ENCODE measurements at places on chromosomes 1 and 21. TPM values are rescaled to one million over a fixed set of nuclear protein-coding genes. Genes with fewer than 3 reads are reported as not detected.

DNA sequence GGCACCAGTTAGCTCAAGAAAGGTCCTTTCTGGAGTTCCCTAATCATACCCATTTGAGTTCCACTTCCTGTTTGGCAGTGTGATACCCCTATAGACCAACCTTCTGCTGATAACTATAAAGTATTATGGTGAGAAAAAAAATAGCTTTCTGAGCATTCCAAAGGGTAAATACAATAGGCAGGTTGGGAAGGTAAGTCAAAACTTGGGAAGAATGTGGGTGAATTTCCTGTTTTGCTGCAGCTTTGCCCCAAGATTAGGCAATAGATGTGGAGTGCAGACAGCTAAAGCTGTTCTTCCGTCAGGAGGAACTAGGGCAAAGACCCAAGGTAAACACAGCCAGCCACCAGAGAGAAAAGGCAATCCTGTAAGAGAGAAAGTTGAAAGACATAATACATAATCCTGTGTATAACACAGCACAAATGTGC, 49.9 kb upstream of the GUCA2A start:
- DNase-seq, result peak; percentile 80

DNA sequence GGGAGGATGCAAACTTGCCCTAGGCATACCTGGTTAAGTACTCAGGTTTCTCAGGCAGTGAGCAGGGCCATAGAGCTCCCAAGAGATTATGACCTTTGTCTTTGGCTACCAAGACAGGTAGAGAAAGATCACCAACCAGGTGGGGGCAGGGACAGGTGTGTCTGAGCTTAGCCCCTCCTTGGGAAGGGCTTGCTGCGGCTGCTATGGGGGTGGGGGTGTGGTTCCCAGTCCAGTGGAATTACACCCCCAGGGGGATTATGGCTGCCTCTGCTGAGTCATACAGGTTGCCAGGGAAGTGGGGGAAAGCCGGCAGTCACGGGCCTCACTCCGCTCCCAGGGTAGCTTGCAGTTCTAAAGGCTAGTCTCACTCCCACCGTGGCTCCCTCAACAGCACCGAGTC, 65.2 kb upstream of the FAM163A start:
- no peak for DNase-seq

GRCh38 chr1:43039228-43040055, 80.8 kb upstream of the SLC2A1 start:
- DNase-seq, result no peak

- DNase-seq, result no peak
Observed at GRCh38 chr1:12548279-12548972, 69.6 kb downstream of the DHRS3 start.

GRCh38 chr1:63651161-63651701, 58.0 kb downstream of the PGM1 start:
- peak; percentile 67 for DNase-seq

- no peak for DNase-seq
Observed at GRCh38 chr1:66556161-66556611, 22.2 kb downstream of the SGIP1 start.

DNA sequence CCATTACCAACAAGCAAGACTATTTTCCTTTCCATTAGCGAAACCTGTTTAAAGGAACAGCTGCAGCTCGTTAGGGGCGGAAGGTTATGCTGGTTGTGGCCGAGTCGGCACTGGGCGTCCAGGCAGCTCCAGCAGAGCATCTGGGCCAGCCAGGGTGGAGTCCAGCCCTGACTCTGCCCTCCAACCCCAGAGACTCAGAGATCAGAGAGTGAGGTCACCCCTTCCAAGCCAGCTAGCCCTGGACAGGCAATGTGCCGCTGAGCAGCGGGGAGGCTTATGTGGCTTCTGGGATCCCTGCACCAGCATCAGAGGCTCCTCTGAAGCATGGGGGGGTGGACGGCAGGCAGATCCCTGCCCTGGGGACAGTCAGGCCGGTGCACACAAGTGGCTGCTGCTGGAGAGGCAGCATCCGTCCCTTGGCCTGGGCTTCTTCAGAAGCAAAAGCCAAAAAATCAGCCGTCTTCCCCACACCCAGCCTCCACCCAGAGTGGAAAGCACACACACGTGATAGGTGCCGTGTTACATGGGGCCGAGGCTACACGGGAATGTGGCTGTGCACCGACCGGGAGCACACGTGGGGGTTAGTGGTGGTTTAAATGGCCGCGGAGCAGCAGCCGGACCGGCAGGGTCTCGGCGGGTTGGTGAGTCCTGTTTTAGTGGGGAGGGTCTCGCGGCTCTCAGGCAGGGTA, 30.1 kb downstream of the SLC66A1 start:
- no peak for DNase-seq

- no peak for DNase-seq
Observed at GRCh38 chr21:45780647-45781046, 137.1 kb downstream of the PCBP3 start.

DNA sequence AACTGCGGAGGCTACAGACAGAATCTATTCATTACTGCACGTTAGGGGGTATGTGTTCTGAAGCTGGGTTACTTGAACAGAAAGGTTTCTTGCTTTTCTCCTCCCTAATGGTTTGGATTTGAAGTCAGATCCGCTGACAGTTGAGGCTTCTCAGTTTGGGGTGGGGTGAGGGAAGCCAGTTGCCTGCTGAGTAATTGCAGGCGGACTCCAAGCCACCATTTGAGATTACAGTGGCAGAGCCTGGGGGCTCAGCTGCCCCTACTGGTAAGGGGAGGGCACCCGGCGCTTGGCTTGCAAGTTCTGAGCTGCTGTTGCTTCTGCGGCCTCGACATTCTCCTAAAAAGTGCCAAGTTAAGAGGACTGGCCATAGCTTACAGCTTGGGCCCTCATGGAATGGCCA, 2.0 kb downstream of the GRHL3 start:
- DNase-seq, result no peak

DNA sequence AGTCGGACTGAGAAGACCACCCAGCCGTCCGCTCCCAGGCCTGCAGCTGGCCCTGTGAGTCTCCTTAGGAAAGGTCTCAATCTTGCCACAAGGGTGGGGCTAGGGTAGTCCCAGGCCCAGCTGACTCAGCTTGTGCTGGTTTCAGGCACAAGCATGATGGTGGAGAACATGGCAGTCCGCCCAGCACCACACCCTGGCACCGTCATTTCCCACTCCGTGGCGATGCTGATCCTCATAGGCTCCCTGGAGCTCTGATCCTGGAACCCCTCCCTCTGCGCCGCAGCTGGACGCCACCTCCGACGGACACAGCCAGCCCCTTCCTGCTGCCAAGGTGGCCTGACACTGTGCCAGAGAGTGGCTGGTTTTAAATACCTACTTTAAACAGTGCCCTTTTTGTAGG, 10.7 kb downstream of the TMEM81 start:
- no peak for DNase-seq

- no peak for DNase-seq
Observed at GRCh38 chr1:14994841-14995437, 158.6 kb upstream of the TMEM51 start.

DNA sequence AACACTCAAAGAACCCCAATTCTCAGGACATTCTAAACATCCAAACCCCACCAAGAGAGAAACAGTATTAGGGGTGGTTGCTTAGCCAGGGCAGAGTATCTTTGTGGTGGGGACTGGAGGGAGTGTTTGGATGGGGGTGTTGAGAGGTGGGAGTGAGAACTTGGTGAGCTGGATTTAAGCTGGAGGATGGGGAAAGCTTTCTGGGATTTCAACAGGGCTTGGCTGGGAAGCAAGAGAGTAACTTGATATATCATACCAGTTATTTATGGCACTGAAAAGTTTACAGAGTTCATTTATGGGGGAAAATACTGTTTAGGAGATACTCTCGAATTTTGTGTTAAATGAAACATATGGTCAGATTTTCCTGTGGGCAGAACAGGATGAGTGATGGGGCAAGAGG, 6.8 kb upstream of the CNIH3 start:
- DNase-seq, result no peak

GRCh38 chr1:1758692-1759455, 19.4 kb downstream of the NADK start:
- no peak for DNase-seq

GRCh38 chr1:67060811-67061218, 6.9 kb upstream of the SLC35D1 start:
- DNase-seq, result peak; percentile 99

- DNase-seq, result peak; percentile 60
Observed at GRCh38 chr1:159141584-159142390, 29.6 kb upstream of the CADM3 start.

- no peak for DNase-seq
Observed at GRCh38 chr1:47180603-47181094, 9.2 kb downstream of the PDZK1IP1 start.

GRCh38 chr1:235614442-235614954, 35.1 kb downstream of the GNG4 start:
- DNase-seq, result no peak

- no peak for DNase-seq
Observed at GRCh38 chr21:45148316-45148990, 74.1 kb downstream of the ADARB1 start.

DNA sequence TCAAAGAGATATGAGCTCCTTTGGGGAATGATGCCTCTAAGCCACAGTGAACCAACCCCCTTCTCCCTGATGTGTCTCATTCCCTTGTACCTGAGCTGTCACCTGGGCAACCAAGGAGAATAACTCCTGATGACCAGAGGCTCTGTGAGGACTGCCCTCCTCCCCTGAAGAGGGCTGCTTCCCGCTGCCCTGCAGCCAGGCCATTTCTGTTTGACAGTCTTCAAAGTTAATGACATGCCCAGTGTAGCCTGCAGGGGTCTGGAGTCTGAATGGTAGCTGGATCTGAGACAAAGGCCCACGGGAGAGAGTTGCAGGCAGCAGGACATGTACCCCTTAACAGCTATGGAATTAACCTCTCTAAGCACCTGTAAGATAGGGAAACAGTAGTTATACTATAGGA, 3.4 kb upstream of the SLFNL1 start:
- no peak for DNase-seq

DNA sequence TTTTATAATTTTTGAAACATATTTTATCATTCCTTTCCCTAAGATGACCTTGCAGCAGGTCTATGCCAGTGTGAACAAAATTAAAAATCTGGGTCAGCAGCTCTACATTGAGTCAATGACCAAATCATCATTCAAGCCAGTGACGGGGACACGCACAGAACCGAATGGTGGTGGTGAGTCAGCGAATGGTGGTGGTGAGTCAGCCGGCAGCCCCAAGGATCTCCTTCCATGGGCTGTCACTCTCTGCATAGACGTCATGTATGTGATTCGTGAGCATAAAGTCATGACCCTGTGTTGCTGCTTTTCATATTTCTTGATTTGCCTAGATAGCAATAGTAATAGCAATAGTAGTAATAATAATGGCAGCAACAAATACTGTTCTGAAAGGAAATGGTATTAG, 26.3 kb downstream of the PER3 start:
- peak; percentile 96 for DNase-seq

DNA sequence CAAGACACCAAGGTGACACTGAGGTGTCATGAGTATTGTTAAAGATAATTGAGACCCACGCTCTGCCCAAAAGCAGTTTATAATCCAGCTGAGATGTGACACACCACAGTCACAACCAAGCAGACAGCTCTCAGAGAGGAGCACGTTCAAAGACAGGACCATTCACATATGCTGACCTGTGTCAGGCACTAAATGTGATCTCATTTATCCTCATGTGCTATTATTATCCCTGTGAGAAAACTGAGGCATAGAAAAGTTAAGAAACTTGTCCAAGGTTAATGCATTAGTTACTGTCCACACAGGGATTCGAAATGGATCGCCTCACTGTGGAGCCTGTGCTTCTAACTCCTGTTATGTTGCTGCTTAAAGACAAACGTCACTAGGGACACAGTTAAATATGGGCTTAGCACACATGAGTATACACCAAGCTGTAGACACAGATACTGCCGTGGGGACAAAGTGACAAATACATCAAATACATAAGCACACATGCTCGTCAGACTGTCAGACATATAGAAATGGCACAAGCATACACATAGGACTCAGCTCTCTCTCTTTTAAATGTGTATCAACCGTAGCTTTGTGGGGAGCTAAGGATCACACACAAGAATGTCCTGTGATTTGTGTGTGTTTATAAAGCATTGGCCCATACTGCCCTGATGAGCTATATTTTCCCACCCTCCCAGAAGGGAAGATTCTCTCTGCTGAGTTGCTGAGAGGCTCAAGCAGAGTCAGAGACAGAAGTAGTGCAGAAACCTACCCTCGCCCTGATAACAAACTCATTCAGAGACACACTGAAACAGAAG, 3.5 kb upstream of the IGSF8 start:
- DNase-seq, result peak; percentile 33

DNA sequence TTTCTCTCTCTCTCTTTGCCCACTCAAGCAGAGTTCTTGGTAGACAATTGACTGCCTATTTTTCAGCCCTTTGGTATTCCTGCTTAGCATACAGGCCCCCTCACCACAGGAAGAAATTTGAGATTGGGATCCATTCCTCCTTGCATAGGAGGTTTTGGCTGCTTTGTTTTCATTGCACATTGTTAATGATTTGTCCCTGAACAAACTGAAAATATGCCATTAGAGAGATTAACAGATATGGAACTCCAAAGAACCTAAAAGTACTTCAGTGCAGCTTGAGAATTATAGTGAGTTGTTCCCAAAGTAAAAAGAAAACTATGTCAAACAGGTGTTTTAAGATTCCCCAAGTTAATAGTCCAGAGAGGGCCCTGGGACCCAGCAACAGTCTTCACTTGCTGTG, 200.0 kb downstream of the TTLL7 start:
- DNase-seq, result no peak

GRCh38 chr1:34800214-34800613, 7.4 kb downstream of the GJA4 start:
- DNase-seq, result peak; percentile 14

DNA sequence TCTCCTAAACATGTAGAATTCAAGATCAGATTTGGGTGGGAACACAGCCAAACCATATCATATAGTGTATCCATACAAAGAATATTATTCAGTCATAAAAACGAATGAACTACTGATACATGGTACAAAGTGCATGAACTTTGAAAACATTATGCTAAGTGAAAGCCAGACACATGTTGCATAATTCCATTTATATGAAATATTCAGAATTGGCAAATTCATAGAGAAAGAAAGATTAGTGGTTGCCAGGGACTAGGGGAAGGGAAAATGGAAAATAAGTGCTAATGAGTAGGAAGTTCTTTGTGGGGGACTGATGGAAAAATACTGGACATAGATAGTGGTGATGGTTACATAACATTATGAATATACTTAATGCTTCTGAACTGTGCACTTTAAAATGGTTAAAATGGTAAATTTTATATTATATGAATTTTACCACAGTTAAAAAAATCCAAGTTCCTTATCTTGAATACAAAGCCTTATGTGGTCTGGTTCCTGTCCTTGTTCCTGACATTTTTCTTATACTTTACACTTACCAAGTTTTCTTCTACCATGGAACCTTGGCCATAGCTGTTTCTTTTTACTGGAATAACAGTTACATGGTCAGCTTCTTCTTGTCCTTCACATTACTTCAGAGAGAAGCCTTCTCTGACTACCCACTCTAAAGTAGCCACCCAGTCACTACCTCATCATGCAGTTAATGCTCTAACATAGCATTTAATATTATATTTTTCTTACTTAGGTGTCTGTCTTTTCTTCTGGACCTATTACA, 64.0 kb downstream of the CCDC18 start:
- DNase-seq, result no peak

The C1QA gene
- polyA plus RNA-seq, result not detected

The DLGAP3 gene
- polyA plus RNA-seq, result 0.02 TPM

The ALX3 gene
- not detected for polyA plus RNA-seq

The NEGR1 gene
- 5.1 TPM for polyA plus RNA-seq

The ADAM30 gene
- polyA plus RNA-seq, result not detected

The TRPM2 gene
- not detected for polyA plus RNA-seq

Measured in IMR-90 (cell line).